ENCODE measurements at places on chromosomes 16 and 17.

DNA sequence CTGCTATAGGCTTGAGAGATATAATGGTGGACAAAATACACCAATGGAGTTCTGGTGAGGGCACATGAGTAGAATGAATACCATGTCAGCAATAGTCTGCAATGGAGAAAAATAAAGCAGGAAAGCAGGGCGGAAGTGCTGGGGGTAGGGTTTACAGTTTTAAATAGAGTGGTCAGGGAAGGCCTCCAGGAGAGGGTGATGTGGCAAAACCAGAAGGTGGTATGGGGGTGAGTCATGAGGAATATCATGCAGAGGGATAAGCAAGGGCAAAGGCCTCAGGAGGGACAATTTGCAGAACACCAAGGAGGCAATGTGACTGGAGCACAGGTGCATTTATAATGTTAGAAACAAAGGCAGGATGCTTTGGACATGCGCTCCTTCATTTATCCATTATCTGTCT lies 102.0 kb downstream of the ITFG1 start:
- no peak for DNase-seq

- no peak for DNase-seq
Observed at GRCh38 chr17:75096082-75096625, 8.4 kb downstream of the SLC16A5 start.

DNA sequence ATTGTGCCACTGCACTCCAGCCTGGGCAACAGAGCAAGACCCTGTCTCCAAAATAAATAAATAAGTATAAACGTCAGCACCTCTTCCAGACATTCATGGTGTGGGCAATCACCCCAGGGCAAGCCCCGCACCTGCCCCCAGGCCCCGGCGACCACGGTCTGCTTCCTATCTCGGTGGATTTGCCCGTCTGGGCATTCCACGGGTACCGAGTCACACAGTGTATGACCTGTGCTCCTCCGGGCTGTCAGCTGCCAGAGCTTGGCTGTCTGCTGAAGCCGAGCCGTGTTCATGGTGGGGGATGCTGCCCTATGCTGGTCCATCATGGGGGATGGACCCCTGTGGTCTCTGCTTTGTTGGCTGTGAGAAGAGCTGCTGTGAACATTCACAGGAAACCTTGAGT lies 15.4 kb downstream of the CYBC1 start:
- no peak for DNase-seq

DNA sequence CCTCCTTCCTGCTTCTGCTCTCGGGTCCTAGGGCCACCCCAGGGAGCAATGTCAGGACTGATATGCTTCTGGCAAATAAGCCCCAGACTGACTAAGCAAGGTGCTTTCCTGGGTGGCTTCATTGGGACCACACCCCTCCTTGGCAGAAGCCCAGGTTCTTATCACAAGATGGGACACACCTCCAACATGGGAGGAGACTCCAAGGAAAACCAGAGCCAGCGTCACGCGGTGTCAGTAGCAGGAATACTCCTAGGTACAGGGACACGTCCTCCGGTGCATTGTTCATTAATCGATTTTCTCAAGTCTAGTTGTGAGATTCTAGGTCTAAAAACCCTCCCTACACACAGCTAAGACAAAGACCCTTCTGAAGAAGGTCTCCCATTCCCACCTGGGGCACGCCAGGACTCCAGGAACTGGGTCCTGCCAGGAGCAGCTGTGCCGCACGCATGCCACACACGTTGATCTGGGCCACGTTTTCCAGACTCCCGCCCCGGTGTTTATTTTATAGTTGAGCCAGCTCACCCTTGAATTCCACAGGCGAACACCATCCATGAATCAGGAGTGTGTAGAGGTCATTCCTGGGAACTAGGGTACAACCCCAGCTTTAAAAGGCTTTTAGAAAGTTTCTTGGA lies 30.8 kb downstream of the FA2H start:
- DNase-seq, result no peak

DNA sequence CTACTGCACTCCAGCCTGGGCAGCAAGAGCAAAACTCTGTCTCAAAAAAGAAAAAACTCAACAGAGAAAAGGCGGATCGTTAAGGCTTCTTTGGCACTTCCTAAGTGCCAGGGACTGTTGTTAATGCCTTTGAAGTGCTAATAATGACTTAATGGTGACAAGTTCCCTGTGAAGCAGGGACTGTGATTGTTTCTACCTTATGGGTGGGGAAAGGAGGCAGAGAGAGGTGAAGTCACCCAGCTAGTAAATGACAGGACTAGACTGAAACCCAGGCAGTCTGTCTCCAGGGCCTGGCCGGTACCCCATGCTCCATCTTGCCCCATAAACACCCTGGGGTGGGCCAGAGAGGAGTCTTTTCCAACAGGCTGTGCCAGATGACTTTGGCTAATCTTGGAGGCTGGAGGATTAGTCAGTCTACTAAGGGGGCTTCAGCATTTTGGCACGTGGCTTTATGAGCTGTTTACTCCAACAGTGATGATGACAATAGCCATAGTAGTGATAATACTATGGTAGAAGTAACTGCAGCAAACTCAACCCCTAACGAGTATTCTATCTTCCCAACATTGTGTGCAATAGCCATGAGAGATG lies 26.9 kb downstream of the ABCC1 start:
- DNase-seq, result no peak

DNA sequence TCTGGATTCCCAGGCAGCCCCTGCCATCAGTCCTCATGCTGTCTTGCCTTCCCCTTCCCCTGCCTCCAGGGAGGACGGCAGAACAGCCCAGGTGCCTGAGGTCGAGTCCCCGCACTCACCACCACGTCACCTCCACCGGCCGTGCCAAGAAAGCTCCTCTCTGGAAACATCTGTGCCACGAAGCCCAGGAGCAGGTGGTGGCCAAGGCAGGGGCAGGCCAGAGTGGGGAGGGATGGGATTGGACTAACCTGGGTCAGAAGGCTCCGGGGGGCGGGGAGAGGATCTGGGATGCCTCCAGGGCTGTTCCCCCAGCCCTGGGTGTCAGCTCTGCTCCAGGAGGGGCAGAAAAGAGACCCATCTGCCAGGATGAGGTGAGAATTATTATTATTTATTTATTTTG lies 7.4 kb upstream of the DPEP1 start:
- no peak for DNase-seq

- no peak for DNase-seq
Observed at GRCh38 chr17:73139296-73139695, 25.5 kb upstream of the SSTR2 start.

DNA sequence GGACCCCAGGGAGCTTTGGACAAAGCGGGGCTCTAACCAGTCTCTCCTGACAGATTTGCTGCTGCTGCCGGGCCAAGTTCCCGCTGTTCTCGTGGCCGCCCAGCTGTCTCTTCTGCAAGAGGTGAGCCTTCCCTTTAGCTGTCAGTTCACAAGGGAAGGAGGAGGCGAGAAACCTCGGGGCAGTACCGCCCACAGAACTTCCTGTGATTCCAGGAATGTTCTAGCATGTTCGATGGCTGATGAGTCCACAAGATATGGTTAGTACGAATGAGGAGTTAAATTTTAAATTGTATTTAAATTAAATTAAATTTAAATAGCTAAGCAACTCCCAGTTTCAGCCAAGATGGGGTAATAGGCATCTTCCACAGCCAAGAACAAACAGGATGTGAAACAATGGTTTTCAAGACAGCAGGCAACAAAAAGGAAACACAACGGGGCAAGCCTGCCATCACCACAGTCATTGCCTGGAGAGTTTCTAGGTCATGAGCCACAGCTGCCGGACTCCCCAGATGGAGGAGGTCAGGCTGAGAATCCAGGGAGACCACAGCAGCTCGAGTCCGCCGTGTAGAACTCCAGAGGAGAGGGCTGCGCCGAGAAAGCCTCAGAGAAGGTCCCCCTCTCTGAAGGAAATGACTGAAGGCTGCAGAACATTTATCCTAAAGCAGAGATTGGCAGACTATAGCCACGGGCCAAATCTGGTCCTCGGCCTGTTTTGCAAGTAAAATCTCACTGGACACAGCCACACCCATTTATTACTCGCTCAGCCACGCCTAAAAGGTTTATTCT lies 9.5 kb upstream of the TCF25 start:
- peak; percentile 49 for DNase-seq

Measured in naive thymus-derived CD4-positive, alpha-beta T cell (primary cell).